ENCODE measurements at places on chromosomes 5 and 9. TPM values are rescaled to one million over a fixed set of nuclear protein-coding genes. Genes with fewer than 3 reads are reported as not detected.

- peaks cover 65% of the 10 kb centered on the region for H3K4me1 ChIP-seq
- no peaks in the 10 kb centered on the region for H3K36me3 ChIP-seq
- DNase-seq: no peak
- peak overlapping the region; percentile 80 for H3K27ac ChIP-seq
- H3K27me3 ChIP-seq: no peaks in the 10 kb centered on the region
- H3K4me3 ChIP-seq: no peak overlapping the region
Observed at GRCh38 chr5:157827423-157827822, 31.5 kb downstream of the CLINT1 start.

DNA sequence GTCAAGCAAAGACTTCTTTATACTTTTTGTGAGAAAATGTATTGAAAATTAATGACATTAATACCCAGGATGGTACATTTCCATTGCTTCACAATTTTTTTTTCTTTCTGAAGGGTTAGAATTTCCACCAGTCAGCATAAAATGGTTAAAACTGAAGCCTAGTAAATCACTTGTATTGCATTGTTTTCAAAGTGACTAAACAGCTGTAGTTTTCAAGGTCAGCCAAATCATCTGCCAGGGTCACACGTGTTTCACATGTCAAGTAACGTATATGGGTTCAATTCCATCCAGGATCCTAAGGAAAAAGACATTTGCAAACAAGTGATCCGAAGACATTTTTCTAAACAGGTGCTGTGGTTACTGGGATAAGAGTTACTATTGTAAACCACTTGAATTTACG lies 574.2 kb downstream of the RAB3C start:
- H3K4me3 ChIP-seq: no peak overlapping the region
- H3K27me3 ChIP-seq: no peaks in the 10 kb centered on the region
- no peak for DNase-seq
- no peak overlapping the region for H3K27ac ChIP-seq

DNA sequence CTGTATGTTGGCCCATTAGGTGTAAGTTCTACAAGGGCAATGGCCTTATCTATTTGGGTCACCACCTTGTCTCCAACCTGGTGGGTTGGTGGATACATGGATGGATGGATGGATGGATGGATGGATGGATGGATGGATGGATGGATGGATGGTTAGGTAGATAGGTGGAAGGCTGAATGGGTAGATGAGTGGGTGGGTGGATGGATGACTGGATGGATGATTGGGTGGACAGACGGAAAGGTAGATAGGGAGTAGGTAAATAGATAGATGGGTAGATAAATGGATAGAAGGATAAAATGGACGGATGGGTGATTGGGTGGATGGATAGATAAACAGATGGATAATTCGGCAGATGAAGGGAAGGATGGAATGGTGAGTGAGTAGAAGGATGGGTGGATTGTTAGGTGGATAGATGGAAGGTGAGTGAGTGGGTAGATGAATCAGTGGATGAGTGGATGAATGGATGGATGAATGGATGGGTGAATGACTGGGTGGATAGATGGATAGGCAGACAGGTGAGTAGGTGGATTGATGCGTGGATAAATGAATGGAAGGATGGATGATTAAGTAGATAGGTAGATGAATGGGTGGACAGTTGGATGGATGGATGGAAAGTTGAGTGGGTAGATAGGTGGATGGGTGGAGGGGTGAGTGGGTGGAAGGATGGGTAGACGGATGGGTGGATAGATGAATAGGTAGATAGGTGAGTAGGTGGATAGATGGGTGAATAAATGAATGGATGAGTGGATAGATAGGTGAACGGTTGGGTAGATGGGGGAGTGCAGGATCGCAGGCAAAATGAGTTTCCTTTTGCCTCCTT lies 83.1 kb upstream of the FBXW11 start:
- no peak for DNase-seq
- no peaks in the 10 kb centered on the region for H3K36me3 ChIP-seq
- H3K4me3 ChIP-seq: no peak overlapping the region
- no peak overlapping the region for H3K27ac ChIP-seq
- no peaks in the 10 kb centered on the region for H3K27me3 ChIP-seq
- H3K4me1 ChIP-seq: no peaks in the 10 kb centered on the region

- no peaks in the 10 kb centered on the region for H3K36me3 ChIP-seq
- no peak for DNase-seq
- no peaks in the 10 kb centered on the region for H3K4me1 ChIP-seq
Observed at GRCh38 chr5:158724521-158725188, 375.1 kb downstream of the EBF1 start.

- H3K4me1 ChIP-seq: peaks cover 1% of the 10 kb centered on the region
- H3K27me3 ChIP-seq: no peaks in the 10 kb centered on the region
- H3K36me3 ChIP-seq: no peaks in the 10 kb centered on the region
- no peak overlapping the region for H3K27ac ChIP-seq
- H3K4me3 ChIP-seq: no peak overlapping the region
Observed at GRCh38 chr9:89670114-89670513, 65.3 kb downstream of the GADD45G start.

DNA sequence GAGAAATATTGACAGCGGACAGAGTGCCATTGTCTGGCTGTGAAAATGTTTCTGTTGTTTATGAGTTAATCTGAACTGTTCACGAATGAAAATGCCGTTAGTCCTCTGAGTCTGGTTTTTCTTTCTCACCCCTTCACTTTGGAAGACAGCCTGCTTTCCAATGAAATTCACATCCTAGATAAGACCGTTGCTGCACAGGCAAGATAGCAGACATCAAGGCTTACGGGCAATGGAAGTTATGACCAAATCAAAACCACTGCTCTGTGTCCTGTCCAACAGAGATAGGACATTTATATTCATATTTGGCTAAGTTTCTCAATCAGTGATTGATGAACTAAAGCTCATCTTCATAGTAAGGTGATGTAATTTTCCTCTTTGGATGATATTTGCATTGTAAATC lies 180.0 kb upstream of the DMAC1 start:
- no peak overlapping the region for H3K27ac ChIP-seq
- H3K27me3 ChIP-seq: no peaks in the 10 kb centered on the region
- H3K36me3 ChIP-seq: no peaks in the 10 kb centered on the region
- no peaks in the 10 kb centered on the region for H3K4me1 ChIP-seq
- no peak overlapping the region for H3K4me3 ChIP-seq
- DNase-seq: no peak

DNA sequence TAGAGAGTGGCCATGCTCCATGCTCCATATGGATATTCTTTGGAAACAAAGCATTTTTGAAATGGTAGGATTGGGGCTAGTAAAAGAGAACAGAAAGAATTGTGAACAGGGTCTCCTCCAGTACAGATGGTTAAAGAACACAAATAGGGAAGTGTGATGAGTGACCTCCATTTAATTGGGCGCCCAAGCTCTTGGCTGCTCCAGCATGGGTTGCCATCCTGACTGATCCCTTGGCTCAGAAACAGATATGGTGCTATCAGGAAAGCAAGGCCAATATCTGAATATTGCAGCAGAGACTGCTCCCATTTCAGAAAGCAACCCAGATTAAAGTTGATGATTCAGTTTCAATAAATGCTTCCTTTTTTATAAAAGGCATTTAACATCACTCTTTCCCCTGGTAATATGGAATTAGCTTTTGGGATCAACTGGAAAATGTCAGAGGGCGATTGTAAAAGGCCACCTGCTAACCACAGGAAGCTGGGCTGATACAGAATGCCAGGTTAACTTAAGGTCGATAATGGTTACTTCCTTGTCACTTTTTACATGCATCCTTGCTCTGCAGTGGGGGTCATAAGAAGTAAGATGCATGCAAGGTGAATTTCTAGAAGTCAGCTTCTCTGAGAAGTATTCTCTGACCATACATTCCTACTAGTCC lies 52.9 kb downstream of the TMC1 start:
- no peaks in the 10 kb centered on the region for H3K27me3 ChIP-seq
- no peaks in the 10 kb centered on the region for H3K4me1 ChIP-seq
- H3K36me3 ChIP-seq: no peaks in the 10 kb centered on the region
- no peak for DNase-seq

DNA sequence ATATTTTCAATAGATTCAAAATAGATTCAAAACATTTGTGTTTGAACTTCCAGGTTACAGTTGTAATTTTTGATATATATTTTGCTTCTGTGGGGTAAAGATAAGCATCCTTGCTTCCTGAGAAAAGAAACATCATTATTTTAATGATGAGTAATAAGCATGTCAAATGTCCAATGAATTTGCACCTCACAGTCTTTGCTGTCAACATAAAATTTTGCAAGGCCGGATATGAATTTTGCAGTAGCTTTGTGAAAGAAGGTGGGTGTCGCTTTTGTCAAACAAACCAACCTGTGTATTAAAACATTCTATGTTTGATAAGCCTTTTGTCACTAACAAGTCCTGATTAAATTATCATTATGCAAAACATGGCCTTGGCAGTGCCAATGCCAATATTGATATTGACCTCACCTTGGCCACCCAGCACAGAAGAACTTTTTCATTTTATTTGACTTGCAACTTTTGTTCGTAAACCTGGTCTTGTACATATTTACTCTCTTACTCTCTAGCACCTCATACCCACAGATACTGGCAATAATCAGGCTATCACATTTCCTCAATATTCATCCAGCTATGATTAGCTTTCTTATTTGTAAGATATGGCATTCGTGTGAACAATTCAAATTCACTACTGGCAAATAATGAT lies 645.0 kb upstream of the KLF4 start:
- no peaks in the 10 kb centered on the region for H3K36me3 ChIP-seq
- DNase-seq: no peak
- no peaks in the 10 kb centered on the region for H3K27me3 ChIP-seq
- no peaks in the 10 kb centered on the region for H3K4me1 ChIP-seq
- H3K4me3 ChIP-seq: no peak overlapping the region

DNA sequence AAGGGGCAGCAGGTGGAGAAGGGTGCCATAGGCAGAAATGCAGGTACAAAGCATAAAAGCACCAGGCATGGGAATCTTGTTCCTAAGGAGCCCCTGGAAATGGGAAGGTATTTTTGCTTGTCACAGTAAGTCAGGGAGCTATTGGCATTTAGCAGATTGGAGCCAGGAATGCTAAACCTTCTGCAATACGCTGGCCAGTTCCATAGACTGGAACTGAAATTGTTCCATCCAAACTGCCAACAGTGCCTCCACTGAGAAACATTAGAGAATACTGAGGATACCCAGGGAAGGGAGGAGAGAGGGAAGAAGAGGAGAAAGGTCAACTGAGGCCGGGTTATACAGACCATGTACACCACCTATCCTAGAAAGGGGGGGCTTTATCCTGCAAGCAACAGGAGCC lies 162.7 kb downstream of the MED27 start:
- no peak overlapping the region for H3K27ac ChIP-seq
- no peaks in the 10 kb centered on the region for H3K27me3 ChIP-seq
- H3K4me3 ChIP-seq: no peak overlapping the region
- no peaks in the 10 kb centered on the region for H3K36me3 ChIP-seq
- no peak for DNase-seq

DNA sequence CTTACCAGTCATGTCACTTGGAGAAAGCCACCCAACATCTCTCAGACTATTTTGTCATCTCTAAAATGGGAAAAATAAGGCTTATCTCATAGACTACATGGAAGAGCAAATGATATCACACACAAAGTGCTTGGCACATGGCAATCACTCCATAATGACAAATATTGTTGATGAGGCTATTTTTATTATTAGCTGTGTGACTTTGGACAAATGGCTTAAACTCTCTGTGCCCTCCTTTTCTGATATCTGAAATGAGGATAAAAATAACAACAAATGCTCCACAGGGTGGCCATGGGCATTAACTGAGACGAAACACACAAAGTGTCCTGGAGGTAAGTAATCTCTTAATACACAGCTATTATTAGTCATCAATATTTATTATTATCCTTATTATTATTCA lies 125.5 kb upstream of the HAND1 start:
- no peaks in the 10 kb centered on the region for H3K27me3 ChIP-seq
- H3K4me1 ChIP-seq: no peaks in the 10 kb centered on the region

DNA sequence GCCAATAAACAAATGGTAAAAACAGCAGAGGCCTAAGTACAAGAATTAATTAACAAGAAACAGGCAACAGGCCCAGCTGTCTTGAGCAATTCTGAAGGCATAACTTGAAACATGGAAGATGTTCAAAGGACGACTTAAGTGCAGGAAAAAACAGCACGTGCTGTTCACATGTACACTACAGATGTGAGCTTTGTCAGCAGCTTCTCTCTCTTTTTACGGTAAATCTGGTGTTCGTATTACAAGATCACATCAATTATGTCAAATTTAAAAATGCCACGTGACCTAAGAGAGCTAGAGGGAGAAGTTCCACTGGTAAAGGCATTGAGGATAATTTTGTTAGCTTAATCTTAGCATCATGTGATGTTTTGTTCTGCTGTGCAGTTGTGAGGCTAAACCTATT lies 281.1 kb downstream of the PSAT1 start:
- H3K4me3 ChIP-seq: no peak overlapping the region
- no peaks in the 10 kb centered on the region for H3K27me3 ChIP-seq
- no peak overlapping the region for H3K27ac ChIP-seq

DNA sequence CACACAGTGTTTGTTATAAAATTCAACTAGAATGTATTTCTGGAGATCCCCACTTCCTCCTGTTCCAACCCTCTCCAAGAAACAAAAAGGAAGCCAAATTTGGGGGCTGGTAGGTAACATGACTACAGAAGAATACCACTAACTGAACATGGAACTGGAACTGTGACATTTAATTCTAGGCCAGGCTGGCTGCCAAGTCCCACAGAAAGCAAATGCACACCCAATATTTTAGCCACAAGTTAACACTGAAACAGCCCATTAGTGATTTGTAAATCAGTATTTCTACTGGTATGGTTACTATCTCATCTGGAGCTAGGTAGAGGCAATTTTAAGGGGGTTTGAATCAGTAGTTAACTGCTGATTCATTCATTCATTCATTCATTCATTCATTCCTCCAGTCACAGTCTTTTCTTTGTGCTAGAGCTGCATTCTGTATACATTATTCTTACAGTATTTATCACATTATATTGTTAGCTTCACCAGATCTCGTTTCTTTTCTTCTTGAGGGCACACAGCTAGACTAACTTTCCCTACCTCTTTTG lies 131.7 kb upstream of the GDNF start:
- no peak for DNase-seq
- no peaks in the 10 kb centered on the region for H3K36me3 ChIP-seq
- H3K27me3 ChIP-seq: no peaks in the 10 kb centered on the region
- no peaks in the 10 kb centered on the region for H3K4me1 ChIP-seq
- H3K27ac ChIP-seq: no peak overlapping the region

DNA sequence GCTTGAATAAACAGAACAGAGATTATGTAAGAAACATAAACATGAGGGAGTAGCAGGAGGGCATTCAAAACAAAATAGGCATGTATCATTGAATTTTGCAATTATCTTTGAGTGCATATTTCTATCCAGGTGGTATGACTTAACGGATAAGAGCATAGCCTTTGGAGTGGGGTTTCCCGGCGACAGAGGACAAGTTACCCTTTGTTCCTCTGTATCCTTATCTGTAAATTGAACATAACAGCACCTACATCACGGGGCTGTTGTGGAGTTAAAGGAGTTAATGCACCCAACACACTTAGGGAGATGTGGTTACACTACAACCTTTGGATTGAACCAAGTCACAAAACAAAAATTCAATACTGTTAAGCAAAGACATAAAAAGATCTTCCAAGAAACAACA lies 314.6 kb upstream of the KIF2A start:
- no peak for DNase-seq
- no peaks in the 10 kb centered on the region for H3K36me3 ChIP-seq
- H3K27me3 ChIP-seq: no peaks in the 10 kb centered on the region

- H3K27ac ChIP-seq: peak overlapping the region; percentile 93
- H3K4me3 ChIP-seq: peak overlapping the region; percentile 77
- no peaks in the 10 kb centered on the region for H3K36me3 ChIP-seq
- no peaks in the 10 kb centered on the region for H3K27me3 ChIP-seq
- H3K4me1 ChIP-seq: peaks cover 8% of the 10 kb centered on the region
Observed at GRCh38 chr5:126778675-126779403, 1.9 kb downstream of the LMNB1 start.

The ERGIC1 gene
- 117 TPM for total RNA-seq

The ITK gene
- total RNA-seq: 1.5 TPM

The CLIC3 gene
- total RNA-seq: not detected

The CARD9 gene
- 2.4 TPM for total RNA-seq

The LRRC70 gene
- total RNA-seq: 4.5 TPM
